ENCODE measurements at places on chromosomes 12 and 14. TPM values are rescaled to one million over a fixed set of nuclear protein-coding genes. Genes with fewer than 3 reads are reported as not detected.

Gene NTS
- not detected for total RNA-seq

Gene JPH4
- total RNA-seq: not detected

Gene SLC6A15
- total RNA-seq: 0.99 TPM

Gene BHLHE41
- 2.3 TPM for total RNA-seq

Gene PLEKHG3
- total RNA-seq: 0.17 TPM

Gene MFAP5
- 9.0 TPM for total RNA-seq

Gene SALL2
- 3.5 TPM for total RNA-seq

Gene EIF2S1
- 152 TPM for total RNA-seq

Gene FOXG1
- not detected for total RNA-seq

Gene TGFB3
- 10.5 TPM for total RNA-seq

Gene SLC25A21
- 0.50 TPM for total RNA-seq

Gene TTC5
- 22.0 TPM for total RNA-seq

Gene MYH6
- not detected for total RNA-seq

Gene HCAR3
- under 0.01 TPM for total RNA-seq

Gene HCAR2
- not detected for total RNA-seq

Gene TAS2R8
- not detected for total RNA-seq

Gene SYNDIG1L
- not detected for total RNA-seq

Gene ZFYVE1
- 22.1 TPM for total RNA-seq

Gene LRP6
- 39.5 TPM for total RNA-seq

Gene CLEC4E
- total RNA-seq: not detected

Gene RTL1
- not detected for total RNA-seq

Gene SYT1
- 0.51 TPM for total RNA-seq

Gene KERA
- total RNA-seq: not detected

Gene IFNG-AS1
- not detected for total RNA-seq

Gene GPRC5A
- total RNA-seq: 2.3 TPM

Gene RHEBL1
- 0.33 TPM for total RNA-seq

Gene SLC7A8
- 5.1 TPM for total RNA-seq

Gene SMCO2
- total RNA-seq: 0.26 TPM

Gene OVCH1
- total RNA-seq: 0.51 TPM

Gene OR4K14
- total RNA-seq: not detected

Gene TROAP
- 0.51 TPM for total RNA-seq

Gene CCDC175
- not detected for total RNA-seq

Gene PGF
- total RNA-seq: 7.6 TPM

Gene CLEC1B
- total RNA-seq: not detected

Gene BICDL1
- total RNA-seq: not detected

Gene SLC25A47
- under 0.01 TPM for total RNA-seq

Gene DLK1
- not detected for total RNA-seq

Gene SLC4A8
- total RNA-seq: 3.3 TPM

Gene VPS37B
- 7.7 TPM for total RNA-seq

Gene RASAL1
- not detected for total RNA-seq

Gene CLEC4C
- total RNA-seq: not detected

Gene HOTAIR
- total RNA-seq: not detected

Gene CD27
- total RNA-seq: 0.17 TPM

Gene TDRD9
- 0.50 TPM for total RNA-seq

Gene CD163L1
- not detected for total RNA-seq

Gene STAT6
- total RNA-seq: 103 TPM

Gene SLC5A8
- total RNA-seq: not detected

Gene CCDC196
- not detected for total RNA-seq

Gene LGMN
- 22.6 TPM for total RNA-seq

Gene FOS
- 71.4 TPM for total RNA-seq

Gene PLEKHG7
- total RNA-seq: not detected

Gene LMNTD1
- total RNA-seq: not detected

Gene GARIN6
- not detected for total RNA-seq

Gene REP15
- total RNA-seq: 0.99 TPM

Gene GRIN2B
- not detected for total RNA-seq

Gene NOS1
- total RNA-seq: under 0.01 TPM

Gene PLCZ1
- not detected for total RNA-seq

All from fibroblast of lung (primary cell).